ENCODE measurements at places on chromosomes 16 and 17. TPM values are rescaled to one million over a fixed set of nuclear protein-coding genes. Genes with fewer than 3 reads are reported as not detected.

DNA sequence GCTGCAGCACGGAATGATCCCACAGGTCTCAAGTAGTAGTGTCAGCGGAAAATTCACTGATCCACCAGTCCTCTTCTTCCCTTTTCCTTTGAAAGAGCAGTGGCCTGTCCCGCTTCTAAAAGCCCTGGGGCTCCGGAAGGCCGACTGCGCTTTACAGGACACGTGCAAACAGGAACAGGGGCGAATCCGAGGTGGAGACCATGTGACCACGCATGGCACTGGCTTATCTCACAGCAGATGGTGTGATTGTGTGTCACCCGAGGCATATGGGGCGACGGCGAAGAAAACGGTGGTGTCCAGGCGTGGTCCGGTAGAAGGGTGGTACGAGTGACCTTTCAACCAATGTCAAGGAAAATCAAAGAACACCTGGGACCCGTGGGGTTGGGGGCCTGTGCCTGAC is 12.0 kb upstream of the KCNJ18 start:
- DNase-seq: no peak

DNA sequence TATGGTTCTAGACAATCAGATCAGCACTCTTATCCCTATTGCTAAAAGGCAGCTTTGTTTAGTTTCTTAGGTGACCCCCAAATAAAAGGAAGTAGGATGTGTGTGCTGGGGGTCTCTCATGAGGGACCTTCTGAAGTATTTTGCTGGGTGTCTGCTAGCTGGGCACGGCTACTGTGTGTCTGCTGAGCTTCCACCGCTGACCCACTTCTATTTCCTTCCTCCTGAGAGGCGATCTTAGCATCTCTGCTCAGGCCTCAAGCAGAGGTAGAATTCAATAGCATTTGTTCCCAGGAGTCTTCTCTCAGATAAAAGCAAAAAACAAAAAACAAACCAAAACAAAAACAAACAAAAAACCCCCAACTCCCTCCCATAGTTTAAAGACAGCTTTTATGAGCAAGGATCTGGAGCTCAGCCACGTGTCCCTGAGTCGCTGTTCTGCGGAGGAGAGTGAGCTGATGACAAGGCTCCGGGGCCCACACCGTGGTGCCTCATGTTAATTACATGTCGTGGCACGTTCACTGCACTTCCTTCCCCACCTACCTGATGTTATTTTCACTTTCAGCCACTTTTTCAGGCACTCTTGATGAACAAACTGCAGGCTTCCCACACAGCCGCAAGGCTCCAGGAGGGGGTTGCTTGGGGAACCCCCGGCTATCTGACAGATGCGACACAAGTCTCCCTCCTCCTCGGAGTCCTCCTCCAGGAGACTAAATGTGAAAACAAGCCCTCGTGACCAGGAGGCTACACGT is 83.5 kb downstream of the MARCHF10 start:
- DNase-seq: no peak

DNA sequence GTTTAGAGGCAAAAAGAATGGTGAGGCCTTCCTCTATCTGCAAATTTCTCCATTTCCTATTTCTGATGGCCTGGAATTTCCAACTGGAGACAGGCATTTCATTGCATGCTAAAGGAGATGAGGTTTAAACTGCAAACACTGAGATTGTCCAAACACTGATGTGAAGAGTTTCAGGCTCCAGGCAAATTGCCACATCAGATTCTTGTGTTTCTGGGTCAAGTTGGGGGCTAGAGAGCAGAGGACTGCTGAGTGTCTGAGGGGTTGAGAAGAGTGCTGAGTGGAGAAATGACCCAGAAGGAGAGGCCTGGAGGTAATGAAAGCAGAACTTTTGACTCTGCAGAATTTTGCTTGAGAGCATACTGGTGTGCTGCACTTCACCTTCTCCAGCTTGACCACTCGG is 216.7 kb upstream of the MPHOSPH6 start:
- no peak for DNase-seq

Gene NOD2
- total RNA-seq: 1.2 TPM

Gene PRSS36
- total RNA-seq: 0.49 TPM

GRCh38 chr17:2784864-2785263 is 11.4 kb upstream of the RAP1GAP2 start:
- DNase-seq: no peak

DNA sequence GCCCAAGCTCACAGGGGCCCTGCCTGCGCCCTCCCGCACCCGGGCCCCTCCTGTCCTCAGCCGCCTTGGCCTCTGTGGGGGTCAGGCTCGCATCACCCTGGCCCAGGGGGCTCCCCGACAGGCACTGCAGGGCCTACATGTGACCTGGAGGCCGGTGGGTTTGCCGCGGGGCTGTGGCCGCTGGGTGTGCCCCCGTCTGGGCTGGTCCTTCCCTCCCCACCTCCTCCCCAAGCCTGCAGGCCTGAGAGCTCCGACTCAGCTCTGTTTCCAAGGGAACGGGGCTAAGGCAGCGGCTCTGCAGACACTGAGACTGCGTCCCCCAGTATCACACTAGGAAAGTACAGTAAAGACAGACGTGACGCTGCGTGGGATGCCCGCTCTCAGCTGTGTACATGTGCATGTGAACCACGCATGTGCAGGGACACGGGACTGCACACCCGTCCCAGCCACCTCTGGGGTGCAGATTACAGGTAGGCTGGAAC is 16.5 kb upstream of the WDR45B start:
- no peak for DNase-seq

- no peak for DNase-seq
Measured at GRCh38 chr17:2061441-2061958, 6.6 kb downstream of the HIC1 start.

Data from pulmonary artery endothelial cell (primary cell).